ENCODE measurements at places on chromosomes 7 and 10.

GRCh38 chr7:107474104-107474521 lies 4.3 kb downstream of the GPR22 start:
- no peak for DNase-seq

- peak; percentile 37 for DNase-seq
Observed at GRCh38 chr10:124535731-124536495, 74.3 kb downstream of the LHPP start.

DNA sequence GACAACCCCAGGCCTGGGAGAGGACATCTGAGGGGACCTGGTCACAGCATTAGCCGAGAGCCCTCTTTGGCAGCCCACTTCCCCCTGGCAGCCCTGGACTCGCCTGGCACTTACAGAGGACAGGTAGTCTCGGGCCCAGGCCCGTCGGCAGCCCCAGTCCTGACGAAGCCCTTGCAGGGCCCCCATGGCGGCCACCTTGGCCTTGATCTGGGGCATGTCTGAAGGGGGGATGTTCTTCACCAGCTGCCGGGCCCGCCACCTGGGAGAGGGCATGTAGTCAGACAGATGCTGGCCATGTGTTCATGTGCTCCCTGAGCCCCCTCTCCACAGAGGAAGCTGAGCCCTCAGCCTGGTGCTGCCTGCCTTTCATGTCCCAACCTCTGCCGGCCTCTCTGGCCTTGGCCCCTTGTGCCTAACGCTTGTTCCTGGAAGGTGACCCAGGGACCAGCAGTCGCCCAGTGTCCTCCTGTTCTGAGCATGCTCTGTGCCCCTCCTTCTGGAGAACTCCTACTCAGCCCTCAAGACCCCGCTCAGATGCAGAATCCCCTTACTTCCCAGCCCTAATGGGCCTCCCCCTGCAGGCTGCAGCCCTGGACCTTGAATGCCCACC lies 13.9 kb downstream of the MYO1G start:
- no peak for DNase-seq

DNA sequence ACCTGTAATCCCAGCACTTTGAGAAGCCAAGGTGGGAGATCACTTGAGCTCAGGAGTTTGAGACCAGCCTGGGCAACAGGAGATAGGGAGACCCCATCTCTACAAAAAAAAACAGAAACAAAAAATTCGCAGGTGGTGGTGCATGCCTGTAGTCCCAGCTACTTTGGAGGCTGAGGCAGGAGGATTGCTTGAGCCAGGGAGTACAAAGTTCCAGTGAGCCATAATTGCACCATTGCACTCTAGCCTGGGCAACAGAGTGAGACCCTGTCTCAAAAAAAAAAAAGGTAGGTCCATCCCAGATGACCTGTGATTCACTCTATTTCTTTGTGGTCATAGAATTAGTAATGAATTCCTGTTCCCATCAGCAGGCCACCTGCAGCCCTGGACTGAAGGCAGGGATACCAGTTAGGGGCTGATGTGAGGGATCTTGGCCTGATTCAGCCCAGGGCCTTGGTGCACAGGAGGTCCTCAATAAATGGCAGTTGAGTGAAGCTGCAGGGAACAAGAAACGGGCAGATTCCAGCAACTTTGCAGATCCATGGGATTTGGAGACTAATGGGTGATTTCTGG lies at the start of gene MYH16:
Gene MYH16, plus strand, starts transcription at position 364 of the 570 bp plus-strand sequence.
- no peak for DNase-seq

GRCh38 chr10:1244493-1244892 lies 188.3 kb downstream of the WDR37 start:
- no peak for DNase-seq

- peak; percentile 78 for DNase-seq
Observed at GRCh38 chr10:101817337-101818118, 716 bp downstream of the OGA start.

- no peak for DNase-seq
Observed at GRCh38 chr7:44048031-44048795, 3.7 kb downstream of the DBNL start.

DNA sequence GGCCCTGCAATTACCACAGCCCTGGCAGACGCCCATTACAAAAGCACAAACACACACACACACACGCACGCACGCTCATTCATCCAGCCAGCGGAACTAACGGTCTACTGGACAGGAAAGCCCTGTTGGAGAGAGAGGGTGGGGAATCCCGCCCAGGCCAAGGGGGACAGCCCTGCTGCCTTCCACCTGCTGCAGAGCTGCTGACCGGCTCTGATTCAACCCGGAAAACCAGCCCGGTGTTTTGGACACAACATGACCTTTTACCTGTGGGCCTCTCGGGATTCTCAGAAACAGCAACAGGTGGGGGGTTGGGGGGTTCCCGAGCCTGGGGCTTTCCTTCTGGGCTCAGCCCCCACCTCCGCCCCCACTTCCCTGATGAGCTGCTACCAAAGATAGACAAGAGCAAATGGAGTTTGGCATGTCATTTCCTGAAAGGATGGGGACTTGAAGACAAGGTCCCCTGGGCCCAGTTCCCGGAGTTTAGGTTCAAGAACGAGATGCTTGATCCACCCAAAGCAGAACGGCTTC lies 18.5 kb upstream of the SERPINE1 start:
- DNase-seq: no peak

GRCh38 chr10:14751014-14751896 lies 23.4 kb downstream of the FAM107B start:
- DNase-seq: peak; percentile 50

GRCh38 chr10:1620803-1621202 lies 116.5 kb downstream of the ADARB2 start:
- DNase-seq: no peak

DNA sequence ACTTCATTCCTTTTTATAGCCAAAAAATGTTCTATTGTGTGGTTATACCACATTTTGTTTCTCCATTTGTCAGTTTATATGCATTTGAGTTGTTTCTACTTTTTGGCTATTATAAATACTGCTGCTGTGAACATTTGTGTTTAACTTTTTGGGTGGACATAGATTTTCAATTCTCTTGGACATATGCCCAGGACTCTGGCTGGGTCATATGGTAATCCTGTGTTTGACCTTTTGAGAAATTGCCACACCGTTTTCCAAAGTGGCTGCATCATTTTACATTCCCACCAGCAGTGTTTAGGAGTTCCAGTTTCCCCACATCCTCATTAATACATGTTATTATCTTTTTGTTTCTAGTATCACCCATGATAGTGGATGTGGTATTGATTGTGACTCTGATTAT lies 39.4 kb downstream of the CSGALNACT2 start:
- DNase-seq: no peak

GRCh38 chr10:77836299-77836820 lies 90.2 kb downstream of the DLG5 start:
- peak; percentile 53 for DNase-seq

DNA sequence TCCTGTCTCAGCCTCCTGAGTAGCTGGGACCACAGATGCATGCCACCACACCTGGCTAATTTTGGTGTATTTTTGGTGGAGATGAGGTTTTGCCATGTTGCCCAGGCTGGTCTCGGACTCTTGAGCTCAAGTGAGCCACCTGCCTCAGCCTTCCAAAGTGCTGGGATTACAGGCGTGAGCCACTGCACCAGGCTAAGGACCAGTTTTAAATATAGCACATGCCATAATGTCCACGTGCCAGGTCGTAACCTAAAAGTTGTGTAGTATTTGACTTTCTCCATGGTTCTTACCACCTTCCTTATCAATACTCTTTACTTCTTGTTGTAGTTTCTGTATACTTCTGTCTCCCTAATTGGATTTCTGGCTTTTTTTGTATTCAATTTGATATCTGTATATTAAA lies 13.3 kb downstream of the ANKIB1 start:
- no peak for DNase-seq

- DNase-seq: no peak
Observed at GRCh38 chr7:121831801-121832200, 41.2 kb upstream of the PTPRZ1 start.

GRCh38 chr10:14573666-14574261 lies 200.9 kb downstream of the FAM107B start:
- DNase-seq: peak; percentile 66

- DNase-seq: no peak
Observed at GRCh38 chr10:34814913-34815184, 247 bp downstream of the PARD3 start.

DNA sequence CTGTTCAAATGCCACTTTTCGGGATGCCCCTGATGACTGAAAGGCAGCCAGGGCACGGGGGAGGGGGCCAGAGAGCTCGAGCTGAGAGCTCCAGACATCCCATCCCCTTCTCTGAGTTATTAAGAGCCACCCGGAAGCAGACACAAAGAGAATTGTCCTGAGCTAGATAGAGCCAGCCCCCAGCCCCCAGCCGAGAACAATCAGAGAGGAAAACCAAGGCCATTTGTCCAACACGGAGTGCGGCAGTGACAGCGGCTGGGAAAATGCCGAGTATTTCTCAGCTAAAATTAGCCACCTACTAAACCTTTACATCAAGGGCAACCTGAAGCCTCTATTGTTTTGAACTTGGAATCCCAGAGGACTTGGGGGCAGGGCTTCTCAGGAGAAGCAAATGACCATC lies 51.0 kb downstream of the UNC5B start:
- DNase-seq: peak; percentile 91

DNA sequence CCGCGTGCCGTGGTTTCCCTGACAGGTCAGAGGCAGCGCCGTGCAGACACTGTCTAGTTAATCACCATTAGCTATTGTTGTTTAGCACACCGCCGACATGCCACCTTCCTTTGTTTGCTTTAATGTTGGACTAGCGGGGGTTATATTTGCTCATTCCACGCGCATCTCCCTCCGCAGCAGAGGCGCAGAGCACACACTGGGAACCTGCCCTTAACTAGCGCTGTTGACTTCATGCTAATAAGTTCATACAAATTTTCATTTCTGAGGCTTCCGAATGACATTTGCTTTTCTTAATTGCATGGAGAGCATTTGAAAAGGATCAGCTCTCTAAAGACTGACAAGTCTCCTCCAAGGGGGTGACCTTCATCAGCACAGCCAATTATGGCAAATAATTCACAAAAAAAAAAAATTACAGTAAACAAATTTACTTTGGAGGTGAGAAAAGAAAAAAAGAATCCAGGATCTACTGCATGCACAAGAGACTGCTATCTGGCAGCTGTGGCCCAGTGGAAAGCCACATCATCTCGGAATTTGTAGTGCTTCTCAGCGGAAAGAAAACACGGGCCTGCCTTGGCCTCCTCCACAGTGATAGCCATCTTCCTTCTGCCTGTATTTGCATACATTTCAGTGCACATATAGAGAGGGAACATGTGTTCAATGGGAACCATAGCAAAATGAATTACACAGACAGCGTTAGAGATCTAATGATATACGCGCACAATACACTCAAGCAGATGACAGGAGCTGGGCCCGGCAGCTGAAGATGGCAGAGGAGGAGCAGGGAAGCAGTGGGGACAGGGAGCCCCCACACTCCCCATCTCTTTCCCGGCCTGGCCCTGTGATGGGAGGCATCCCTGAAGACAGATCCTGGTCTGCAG lies 94.2 kb downstream of the EBF3 start:
- DNase-seq: no peak

GRCh38 chr10:19683356-19683755 lies 132.9 kb upstream of the PLXDC2 start:
- DNase-seq: no peak

DNA sequence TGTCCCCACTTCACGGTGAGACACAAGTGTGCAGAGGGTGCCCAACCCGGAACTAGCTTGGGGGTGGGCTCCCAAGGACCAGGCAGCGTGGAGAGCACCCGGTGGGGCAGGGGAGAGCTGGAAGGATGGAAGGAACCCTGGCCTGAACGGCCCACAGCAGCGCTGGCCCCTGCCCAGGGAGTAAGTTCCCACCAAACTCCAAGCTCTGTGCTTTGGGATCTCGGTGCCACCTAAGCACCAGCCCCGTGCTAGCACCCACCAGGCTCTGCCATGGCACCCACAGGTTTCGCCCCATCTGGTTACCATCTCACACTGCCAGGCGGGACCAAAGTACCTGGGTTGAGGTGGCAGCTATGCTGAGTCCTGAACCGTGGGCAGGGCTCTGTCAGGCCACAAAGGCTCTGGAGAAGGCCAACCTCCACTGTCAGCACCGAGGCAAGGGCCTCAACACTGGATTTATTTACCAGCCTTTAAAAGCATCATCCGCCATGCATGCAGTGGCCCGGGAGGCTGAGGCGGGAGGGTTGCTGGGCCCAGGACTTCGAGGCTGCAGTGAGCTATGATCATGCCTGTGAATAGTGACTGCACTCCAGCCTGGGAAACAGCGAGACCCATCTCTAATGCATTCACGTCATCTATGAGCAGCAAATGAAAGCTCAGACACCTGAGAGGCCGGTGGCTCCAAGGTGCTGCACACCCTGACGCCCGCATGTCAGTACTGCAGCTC lies 16.0 kb downstream of the GPER1 start:
- no peak for DNase-seq

DNA sequence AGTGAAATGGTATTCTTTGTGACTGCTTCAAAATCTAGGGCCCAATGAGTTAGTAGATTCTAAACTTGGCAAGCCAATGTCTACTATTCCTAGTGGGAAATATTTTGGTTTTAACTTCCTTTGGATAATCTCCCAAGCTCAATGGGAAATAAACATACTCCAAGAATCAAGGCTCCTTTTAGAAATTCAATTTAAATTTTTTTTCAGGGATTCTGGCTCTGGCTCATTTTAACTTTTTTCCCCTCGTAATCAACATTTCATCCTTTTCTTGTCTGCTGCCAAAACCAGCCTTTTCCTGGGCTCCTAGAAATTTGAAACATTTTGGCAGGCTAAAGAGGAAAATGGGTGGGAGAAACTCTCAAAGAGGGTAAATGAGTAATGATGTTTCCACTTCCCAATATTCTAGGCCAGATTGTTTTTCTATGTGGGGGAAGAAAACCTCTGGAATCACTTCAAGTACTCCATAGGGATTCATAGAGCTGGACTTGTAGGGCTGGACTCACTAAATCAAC lies 85.6 kb upstream of the AGR3 start:
- DNase-seq: no peak

DNA sequence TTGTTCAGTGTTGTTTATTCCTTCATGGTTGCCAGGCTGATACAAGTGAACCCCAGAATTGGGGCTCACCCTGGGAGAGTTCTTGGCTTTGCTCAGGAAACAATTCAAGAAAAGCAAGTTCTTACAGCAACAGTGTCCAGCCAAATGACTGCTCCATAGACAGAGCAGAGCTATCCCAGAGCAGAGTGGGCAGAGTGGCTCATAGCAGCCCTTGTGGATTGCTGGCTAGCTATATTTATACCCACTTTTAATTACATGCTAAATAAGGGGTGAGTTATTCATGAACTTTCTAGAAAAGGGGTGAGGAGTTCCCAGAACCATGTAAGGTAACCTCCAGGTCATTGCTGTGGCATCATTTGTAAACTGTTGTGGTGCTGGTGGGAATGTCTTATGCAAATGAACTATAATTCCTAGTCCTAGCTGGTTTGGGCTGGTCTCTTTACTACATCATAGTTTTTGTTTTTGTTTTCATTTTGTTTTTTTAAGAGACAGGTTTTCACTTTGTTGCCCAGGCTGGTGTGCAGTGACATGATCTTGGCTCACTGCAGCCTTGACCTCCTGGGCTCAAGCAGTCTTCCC lies 59.9 kb upstream of the HBP1 start:
- no peak for DNase-seq

- DNase-seq: peak; percentile 71
Observed at GRCh38 chr7:38335128-38335491, 61.7 kb upstream of the TARP start.

- DNase-seq: no peak
Observed at GRCh38 chr7:122750389-122750788, 47.7 kb upstream of the RNF148 start.
